ENCODE measurements at places on chromosomes 16 and 17.

DNA sequence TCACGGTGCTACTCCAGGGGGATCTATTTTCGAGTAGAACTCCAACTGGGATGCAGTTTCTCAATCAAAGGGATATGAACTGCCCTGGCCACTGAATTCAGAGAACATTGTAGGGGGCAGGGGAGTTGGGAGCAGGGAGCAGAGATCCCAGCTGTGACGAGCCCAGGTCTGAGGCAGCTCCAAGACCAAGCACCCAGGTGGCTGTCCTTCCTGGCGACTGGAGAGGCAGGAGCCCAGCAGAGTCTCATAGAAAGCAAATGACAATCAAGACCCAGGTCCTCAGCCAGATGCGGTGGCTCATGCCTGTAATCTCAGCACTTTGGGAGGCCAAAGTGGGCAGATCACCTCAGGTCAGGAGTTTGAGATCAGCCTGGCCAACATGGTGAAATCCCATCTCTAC is 60.1 kb downstream of the TK2 start:
- no peak for DNase-seq

DNA sequence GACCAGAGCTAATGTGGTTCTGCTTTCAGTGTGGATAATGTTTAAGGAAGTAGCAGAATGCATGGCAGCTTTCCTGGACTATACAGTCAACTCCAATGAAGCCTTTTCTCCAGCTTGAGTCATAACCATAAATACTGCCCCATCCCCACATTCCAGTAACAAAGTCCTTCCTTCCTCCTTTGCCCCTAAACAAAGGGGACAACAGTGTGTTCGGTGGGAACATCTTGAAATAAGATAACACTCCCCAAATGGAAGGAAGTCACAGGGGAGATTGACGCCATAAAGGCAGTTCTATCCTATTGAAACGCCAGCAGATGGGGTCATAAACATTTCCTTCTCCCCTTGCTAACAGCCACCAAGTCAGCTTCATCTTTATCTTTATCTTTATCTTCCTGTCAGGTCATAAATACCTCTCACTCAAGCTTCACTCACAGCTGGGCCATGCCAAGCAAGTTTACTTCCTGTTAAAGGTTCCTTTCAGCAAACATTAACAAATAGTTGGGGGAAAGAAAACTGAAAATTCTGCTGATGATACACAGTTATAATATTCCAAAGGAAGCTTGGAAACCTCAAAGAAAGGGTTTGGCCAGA is 136.7 kb downstream of the SNX11 start:
- no peak for DNase-seq

DNA sequence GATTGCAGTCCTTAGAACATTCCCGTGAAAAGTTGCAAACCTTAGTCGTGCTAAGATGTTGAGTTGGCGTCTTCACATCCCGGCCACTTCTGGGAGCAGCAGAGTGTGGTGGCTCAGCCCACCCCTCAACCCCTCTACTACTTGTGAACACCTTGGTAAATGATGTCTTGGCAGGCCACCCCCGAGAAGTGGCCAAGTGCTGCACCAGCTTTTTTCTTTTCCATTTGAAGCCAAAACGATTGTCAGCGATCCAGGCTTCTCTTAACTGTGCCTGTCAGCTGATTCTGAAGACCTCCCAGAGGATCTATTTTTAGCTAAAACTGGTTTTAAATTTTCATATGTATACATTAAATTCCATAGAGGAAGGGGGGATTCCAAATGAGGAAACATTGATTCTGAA is 247.5 kb downstream of the CDH13 start:
- DNase-seq: no peak

DNA sequence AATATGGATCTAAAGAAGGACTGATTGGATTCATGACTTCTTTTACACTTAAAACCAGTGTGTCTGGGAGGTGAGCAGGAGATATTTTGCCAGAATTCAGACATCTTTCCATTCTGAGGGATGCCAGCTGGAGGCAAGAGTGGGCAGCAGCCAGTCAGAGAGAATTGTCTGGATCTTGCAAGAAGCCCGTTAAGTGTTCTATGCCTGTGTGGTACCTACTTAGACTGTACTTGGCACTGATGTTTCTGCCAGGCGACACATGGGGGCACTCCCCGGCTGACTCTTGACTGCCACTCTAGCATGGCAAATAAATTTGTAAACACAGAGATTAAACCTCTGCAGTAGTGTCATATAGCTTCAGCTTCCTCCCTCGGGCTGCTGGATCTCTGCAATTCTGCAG is 247.7 kb downstream of the UTP18 start:
- no peak for DNase-seq

DNA sequence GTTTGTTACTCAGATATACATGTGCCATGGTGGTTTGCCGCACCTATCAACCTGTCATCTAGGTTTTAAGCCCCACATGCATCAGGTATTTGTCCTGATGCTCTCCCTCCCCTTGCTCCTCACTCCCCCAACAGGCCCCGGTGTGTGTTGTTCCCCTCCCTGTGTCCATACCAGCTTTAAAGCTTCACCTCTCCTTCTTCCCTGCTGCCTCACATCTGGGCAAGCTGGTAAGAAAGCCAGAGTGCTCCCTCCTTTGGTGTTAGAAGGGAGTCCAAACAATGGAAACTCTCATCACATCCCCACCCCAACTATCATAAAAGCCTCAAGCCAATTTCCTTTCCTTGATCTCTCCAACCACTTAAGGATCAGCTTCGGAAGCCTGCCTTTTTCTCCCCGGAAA is 1115.6 kb upstream of the GOT2 start:
- DNase-seq: no peak

GRCh38 chr17:73765824-73766563 is 121.7 kb upstream of the SDK2 start:
- no peak for DNase-seq

DNA sequence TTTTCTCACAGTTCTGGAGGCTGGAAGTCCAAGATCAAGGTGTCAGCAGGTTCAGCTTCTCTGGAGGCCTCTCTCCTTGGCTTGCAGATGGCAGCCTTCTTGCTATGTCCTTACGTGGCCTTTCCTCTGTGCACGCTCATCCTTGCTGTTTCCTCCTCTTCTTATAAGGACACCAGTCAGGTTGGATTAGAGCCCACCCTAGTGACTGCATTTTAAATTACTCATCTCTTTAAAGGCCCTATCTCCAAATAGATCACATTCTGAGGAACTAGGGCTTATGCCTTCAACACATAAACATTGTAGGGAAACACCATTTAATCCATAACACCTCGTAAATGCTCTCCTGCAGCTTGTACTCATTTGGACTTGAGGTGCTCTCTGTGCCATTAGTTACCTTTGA is 36.3 kb downstream of the DHRS7C start:
- no peak for DNase-seq

DNA sequence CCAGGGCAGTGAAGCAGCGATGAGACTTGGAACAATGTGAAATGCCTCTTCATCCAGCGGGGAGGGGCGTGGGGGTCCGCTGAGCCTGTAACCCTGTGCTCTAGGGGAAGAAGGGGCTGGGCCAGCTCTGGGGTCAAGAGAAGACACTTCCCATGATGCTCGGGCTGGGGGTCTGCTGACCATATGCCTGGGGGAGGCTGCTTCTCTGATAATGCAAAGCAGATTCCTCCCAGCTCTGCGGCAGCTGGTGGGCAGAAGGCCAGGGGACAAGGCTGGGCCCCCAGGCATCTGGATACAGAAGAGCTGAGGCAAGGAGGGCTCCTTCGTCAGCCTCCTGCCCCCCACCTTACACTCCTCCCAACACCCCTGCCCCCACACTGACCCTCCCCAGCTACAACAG is 24.7 kb downstream of the NGFR start:
- DNase-seq: no peak

DNA sequence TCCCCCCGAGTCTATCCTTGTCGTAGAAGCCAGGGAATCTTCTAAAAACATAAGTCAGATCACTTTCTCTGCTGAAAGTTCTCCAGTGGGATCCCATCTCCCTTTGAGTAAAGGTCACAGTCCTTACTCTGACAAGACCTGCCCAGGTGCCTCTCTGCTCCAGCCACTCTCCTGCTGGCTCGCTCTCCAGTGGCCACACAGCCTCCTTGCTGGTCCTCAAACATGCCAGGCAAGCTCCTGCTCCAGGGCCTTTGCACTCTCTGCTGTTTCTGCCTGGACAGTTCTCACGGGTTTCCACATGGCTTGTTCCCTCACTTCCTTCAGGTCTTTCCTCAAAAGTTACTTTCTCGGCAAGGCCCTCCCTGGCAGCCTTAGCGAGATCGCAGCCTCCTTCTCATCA is 3.4 kb downstream of the B9D1 start:
- no peak for DNase-seq

DNA sequence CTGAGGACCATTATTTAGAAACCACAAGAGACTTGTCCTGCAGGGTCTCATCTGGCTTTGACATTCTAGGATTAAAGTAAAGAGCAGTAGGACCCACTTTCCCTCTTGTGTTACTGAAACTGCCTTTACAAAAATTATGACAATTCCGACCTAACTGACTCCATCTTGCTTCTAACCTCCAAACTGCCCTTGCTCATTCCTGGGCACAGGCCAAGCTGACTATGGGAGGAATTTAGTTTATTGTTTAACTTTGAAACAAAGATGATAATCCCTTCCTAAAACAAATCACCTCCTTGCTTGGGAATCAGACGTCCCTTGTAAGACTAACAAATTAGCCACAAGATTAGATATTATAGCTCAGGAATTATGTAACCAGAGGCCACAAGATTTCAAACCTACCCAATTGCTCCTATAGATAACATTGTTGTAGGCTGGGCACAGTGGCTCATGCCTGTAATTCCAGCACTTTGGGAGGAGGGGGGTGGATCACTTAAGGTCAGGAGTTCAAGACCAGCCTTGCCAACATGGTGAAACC is 87.0 kb upstream of the FBXO47 start:
- no peak for DNase-seq

DNA sequence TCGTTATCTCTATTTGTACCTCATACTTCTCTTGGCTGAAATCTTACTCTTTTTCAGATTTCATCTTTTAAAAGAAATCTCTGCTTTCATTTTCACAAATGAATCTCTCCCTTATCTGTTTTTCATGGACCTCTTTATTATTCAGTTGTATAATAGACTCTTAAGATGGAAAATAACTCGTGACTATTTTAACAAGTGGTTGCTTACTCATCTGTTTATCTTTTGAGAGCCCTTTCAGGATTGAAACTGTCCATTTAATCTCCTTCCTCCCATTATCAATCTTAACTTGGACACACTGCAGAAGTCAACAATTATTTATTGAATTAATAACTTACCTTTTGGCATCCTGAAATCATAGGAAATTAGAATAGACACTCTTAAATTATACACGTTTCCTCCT is 68.8 kb downstream of the ABCA8 start:
- DNase-seq: no peak

- DNase-seq: no peak
Observed at GRCh38 chr16:84361546-84361945, 6.8 kb upstream of the ATP2C2 start.

- DNase-seq: no peak
Observed at GRCh38 chr17:76579281-76579680, 6.4 kb downstream of the ST6GALNAC2 start.

GRCh38 chr16:65309354-65309753 is 187.5 kb upstream of the CDH11 start:
- DNase-seq: no peak

DNA sequence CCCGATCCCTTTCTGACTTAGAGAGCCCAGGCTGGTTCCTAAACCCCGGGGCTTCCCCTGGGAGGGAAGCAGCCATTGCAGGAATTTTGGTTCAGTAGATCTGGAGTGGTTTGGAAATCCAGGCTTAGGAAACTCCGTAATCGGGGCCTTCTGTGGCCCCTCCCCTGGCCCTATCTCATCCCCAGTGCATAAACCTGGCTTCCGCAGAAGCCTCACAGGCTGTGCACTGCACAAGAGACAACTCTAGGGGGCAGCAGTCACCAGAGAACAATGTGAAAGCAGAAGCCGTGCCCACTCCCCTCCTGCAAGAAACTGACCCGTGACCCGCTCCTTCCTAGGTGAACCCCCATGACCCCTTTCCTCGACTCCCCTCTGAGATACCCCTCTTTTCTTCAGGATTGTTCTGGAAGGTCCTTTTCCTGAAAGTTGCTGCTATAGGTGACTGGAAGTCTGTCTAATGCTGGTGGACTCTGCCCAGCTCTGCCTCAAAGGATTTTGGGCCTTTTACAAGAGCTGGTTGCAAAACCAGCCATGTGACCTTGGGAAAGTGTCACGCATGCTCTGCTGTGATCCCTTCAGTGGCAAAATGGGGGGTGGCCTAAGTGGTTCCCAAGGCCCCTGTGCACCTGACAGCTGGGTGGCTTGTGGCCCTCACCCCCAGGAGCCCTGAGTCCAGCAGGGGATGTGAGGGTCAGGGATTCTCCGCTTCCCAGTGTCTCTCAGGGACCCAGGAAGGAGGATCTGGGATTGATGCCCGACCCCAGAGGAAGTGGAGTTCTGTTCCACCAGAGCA is 14.4 kb downstream of the GUCY2D start:
- DNase-seq: no peak

DNA sequence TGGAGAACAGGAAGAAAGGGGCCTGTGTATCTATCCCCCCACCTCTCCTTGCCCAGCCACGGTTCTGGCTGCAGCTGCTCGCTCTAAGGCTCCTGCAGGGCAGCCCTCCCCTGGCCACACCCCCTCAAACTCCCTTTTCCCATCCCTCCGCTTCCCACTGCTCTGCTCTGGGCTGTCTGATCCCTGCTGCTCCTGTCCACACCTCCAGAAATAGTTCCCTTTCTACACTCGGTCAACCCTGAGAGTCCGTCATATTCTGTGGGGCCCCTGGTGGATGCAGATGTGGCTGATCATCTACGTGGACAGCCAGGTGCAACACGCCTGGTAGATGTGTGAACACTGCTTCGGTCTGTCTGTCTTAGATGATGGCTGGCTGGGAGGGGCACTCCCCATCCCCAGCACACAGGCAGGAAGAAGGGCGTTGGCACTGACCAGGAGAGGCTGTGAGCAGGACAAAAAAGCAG is 19.3 kb upstream of the KRT19 start:
- no peak for DNase-seq

- DNase-seq: no peak
Observed at GRCh38 chr16:2174396-2175131, 19.0 kb downstream of the TRAF7 start.

- no peak for DNase-seq
Observed at GRCh38 chr16:31108035-31108793, at the start of gene BCKDK. BCKDK (plus strand) TSS chr16:31108386; CDS start chr16:31109224, 838 bp downstream.

DNA sequence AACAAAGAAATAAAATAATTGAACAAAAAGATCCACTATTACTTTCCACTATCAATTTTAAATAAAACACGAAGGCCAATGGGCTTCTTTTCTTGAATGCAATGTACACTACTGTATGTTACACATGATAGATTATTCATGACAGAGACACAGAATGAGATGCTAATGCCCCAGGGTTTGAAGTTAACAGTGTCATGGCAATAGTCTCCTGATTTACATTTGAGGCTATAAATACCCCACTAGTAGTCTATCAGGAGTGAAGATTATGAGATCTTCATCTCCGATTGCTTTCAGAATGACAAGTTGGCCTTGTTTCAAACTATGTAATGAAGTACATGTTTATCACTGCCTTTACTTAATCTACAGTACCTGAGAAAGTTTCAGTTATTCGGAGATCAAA is 84.4 kb downstream of the RPGRIP1L start:
- no peak for DNase-seq

- no peak for DNase-seq
Observed at GRCh38 chr17:68705714-68706076, 104.5 kb upstream of the FAM20A start.

Data from thoracic aorta (tissue), 2 donors.